ENCODE measurements at places on chromosomes 12 and 14.
A peak's percentile ranks its signal among the peaks of the same experiment; 100 is the strongest.

DNA sequence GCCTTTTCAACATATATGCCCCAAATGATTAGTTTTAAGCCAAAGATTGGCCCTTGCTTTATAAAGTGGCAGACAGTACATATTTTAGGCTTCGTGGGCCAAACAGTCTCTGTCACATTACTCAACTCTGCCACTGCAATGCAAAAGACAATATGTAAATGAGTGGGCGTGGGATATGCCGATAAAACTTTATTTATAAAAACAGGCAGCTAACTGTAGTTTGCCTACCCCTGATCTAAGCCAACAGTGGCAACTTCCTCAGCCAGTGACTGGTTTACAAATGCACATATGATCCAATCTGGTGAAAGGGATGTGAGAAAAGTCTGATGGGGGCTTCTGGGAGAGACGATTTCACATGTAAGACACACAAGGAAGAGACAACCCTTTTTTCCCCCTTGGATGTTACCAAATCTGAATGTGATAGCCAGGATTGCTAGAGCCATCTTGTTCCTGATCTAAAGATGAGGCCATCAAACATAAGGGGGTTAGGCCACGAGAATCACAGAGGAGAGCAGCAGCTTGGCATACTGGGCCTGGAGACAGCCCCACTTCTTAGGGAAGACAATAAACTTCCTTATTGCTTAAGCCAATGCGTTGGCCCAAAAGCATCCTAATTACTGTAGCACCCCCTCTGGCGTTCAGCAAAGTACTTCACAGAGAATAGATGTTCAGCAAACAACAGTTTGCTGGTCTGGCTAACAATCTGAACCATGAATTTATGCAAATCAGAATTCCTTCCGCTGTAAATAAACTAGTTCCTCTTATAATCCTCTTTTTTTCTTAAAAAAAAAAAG, 75.2 kb upstream of the TMCC3 start:
- DNase-seq: peak; percentile 20

GRCh38 chr12:102484428-102484958, 4.1 kb upstream of the IGF1 start:
- DNase-seq: peak; percentile 38

- no peak for DNase-seq
Observed at GRCh38 chr12:49557187-49557916, 10.6 kb downstream of the MCRS1 start.

- DNase-seq: peak; percentile 55
Observed at GRCh38 chr12:88889326-88890110, 309.2 kb upstream of the KITLG start.

GRCh38 chr12:98653866-98654493, 8.9 kb downstream of the APAF1 start:
- peak; percentile 53 for DNase-seq

DNA sequence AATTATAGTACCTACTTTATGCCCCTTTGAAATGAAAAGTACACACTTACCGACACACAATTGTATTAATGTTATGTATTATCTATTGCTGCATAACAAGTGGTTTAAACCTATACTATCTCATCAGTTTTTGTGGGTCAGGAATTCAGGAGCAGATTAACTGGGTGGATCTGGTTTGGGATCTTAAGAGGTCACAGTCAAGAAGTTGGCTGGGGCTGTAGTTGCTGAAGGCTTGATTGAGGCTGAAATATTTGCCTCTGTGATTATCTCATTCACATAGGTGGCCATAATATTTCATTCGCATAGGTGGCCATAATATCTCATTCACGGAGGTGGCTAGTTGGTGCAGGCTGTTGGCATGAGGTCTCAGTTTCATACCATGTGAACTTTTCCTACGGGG, 5.7 kb downstream of the METTL25 start:
- DNase-seq: no peak
